Endodermal cell (in vitro differentiated cells): ENCODE measurements at places on chromosomes 1 and 21.

GRCh38 chr21:20998886-20999285 is 677 bp downstream of the NCAM2 start:
- DNase-seq = no peak

DNA sequence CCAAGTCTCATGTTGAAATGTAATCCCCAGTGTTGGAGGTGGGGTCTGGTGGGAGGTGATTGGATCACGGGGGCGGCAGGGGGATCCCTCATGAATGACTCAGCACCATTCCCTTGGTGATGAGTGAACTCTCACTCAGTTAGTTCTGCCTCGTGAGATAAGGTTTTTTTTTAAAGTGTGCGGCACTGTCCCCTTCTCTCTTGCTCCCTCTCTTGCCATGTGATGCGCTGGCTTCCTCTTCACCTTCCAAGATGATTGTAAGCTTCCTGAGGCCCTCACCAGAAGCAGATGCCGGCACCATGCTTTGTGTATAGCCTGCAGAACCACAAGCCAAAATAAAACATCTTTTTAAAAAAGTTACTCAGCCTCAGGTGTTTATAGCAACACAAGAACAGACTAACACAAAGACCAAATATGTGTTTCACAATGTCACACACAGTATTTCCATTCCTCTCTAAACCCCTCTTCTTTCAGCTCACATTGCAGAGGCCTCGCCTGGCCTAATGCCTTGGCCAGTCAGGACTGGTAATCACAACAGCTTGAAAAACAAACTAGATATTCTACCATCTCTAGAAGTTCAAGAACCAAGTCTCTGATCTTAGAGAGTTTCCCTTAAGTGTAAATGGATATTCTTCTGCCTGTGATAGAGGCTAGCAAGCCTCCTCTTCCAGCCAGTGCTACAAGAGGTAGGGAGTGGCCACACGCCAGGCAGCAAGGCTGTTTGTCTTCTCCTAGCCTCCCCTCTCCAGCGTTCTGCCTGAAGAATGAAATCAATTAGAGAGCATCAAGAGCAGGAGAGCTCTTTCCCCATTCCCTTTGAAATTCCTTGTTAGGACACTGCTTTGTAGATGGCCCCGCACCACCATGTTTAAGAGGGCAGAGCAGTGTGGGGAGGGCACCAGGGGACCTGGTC is 19.6 kb upstream of the RAP1A start:
- no peak for DNase-seq

GRCh38 chr1:224503161-224504118 is 68.8 kb upstream of the WDR26 start:
- peak; percentile 93 for DNase-seq

DNA sequence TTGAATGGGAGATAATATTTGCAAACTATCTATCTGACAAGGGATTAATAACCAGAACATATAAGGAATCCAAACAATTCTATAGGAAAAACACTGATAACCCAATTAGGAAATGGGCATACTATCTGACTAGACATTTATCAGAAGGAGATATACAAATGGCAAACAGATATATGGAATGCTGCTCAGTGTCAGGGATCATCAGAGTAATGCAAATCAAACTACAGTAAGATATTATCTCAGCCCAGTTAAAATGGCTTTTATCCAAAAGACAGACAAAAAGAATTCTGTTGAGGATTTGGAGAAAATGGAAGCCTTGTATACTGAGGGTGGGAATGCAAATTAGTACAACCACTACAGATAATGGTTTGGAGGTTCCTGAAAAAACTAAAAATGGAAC is 758.0 kb upstream of the B3GALT2 start:
- DNase-seq = no peak

DNA sequence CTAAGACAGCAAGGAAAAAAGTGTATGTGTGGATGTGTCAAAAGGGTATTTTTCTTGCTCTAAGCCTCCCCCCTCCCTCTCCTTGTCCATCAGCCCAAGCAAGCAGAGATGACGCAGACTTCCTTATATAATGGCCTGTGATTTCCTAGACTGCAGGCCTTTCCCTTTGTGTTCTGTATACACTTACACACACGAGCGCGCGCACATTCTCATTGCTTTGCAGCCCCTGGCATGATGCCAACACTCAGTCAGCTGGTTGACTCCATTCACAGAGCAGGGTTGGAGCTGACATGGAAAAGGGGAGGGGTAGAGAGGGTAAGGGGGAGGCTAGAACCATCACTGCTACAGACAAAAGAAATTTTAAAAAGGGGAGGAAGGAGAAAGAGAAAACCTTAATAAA is 41.8 kb downstream of the GATAD2B start:
- no peak for DNase-seq

DNA sequence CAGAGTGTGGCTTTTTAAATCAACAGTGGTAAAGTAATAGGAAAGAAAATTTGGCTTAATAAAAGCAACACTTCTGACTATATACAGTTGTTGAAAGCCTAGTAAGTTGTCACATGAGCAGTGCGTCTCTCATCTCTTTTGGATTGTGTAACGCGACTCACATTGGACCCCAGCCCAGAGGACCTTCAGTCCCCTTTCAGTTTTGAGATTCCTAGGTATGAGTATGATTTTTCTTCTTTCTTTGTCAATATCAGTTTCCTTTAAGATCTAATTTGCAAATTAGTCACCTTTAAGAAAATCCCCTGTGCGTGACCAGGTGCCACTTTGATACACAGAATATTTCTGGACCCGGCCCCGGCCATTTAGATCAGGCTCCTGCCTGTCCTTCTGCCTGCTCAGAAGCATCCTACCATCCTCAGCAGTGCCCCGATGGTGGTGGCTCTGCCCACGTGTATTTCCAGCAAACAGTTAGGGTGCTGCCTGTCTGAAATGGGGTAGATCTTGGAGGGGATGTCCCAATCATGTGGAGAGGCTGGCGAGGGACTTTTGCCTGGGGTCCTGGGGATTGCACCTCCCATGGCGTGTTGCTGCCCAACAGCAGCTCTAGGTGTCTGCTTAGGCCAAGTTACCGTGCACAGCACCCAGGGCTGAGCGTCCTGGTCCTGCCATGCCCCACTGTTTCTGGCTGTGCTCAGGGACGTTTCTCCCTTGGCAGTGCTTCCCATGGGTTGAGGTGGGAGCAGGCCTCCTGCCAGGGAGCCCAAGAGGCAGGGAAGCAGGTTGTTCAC is 21.1 kb downstream of the SNAP47 start:
- no peak for DNase-seq

GRCh38 chr1:214101828-214102227 is 114.1 kb downstream of the PROX1 start:
- DNase-seq = no peak

- no peak for DNase-seq
Observed at GRCh38 chr1:48695161-48695560, 81.5 kb downstream of the BEND5 start.

DNA sequence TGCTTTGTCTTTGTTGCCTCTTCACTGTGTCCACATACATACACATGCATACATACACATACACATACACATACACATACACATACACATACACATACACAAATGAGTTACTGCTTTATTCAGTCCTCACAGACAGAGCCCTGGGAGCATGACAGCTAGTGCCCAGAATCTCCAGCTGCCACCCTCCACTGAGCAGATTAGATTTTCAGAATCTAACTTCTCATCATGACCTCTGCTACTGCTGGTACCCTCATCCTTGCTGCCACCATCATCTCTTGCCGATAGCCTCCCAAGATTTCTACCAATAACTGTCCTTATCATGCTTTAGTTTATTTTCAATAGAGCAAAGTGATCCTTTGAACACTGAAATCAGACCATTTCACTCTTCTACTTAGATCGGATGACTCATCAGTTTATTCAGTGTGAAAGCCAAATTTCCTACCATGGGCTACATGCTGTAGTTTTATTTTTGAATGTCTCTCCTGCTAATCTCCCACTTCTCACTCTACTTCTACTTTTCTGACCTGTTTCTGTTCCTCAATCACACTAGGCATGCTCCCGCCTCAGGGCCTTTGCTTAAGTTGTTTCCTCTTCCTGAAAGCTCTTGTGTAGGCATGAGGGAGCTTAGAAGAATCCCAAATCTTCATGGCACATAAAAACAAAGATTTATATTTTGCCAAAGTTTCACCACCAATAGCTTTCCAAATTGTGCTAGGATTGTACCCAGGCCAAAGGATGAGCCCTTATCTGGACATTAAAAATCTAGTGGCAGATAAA is 43.0 kb downstream of the ATP6V1G3 start:
- DNase-seq = no peak

GRCh38 chr1:87683196-87683956 is 354.7 kb downstream of the LMO4 start:
- no peak for DNase-seq

DNA sequence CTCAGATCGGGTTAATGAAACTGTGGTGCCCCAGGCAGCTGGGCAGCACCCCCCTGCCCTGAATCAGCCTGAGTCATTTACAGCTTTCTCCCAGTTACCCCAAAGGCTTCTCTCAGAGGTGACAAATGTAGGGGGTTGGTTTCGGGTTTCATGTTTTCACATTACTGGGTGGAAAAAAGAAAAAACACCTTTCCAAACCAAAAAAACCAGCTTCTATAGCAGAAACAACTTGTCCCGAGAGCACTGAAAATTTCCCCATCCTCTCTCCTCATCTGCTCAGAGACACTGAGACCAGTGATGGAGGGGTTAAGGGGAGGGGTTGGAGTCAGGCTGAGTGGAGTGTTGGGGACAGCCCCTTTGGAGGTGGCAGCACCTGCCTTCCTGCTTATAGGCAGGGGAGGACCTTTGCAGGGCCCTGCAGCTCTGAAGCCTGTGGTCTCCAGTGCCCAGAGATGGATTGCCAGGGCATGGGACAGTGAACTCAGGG is 15.6 kb downstream of the UTP11 start:
- peak; percentile 77 for DNase-seq

GRCh38 chr21:32548978-32549377 is 36.3 kb downstream of the TCP10L start:
- no peak for DNase-seq

DNA sequence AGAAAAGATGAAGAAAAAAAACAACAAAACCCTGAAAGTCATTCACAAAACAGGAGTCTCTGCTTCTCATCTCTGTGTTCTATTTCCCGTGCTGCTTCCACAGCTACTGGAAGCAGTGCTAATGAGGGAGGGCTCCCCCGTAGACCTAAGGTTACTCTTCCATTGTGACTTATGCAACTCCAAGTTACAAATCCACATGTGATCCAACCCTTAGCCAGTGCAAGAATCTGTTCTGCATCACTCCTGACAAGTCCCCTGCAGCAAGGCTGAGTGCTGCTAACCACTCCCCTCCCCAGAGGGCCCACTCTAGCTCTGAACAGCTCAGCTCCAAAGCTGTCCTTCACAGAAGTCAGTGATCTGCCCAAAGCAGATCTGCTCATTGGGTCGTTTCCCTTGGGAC is 10.3 kb downstream of the DNALI1 start:
- DNase-seq = no peak

DNA sequence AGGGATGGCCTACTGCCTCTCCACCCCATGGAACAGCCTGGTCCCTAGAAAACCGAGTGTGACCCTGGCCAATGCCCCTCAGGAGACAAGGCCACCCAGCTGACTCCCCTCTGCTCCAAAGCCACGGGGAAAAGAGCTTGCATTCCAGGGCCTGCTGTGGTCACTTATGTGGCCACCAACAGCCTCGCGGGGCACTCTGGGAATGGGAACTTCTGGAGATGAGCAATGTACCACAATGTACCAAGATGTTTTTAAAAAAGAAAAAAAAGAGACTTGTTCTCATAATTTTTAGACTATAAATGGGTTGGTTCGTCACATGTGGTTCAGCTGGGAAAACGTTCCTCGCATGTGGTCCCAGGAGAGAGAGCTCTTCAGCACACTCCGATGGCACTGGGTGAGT is 62.8 kb downstream of the SLC66A1 start:
- DNase-seq = no peak

- DNase-seq = peak; percentile 73
Observed at GRCh38 chr1:217911908-217912307, 280.8 kb downstream of the SPATA17 start.

DNA sequence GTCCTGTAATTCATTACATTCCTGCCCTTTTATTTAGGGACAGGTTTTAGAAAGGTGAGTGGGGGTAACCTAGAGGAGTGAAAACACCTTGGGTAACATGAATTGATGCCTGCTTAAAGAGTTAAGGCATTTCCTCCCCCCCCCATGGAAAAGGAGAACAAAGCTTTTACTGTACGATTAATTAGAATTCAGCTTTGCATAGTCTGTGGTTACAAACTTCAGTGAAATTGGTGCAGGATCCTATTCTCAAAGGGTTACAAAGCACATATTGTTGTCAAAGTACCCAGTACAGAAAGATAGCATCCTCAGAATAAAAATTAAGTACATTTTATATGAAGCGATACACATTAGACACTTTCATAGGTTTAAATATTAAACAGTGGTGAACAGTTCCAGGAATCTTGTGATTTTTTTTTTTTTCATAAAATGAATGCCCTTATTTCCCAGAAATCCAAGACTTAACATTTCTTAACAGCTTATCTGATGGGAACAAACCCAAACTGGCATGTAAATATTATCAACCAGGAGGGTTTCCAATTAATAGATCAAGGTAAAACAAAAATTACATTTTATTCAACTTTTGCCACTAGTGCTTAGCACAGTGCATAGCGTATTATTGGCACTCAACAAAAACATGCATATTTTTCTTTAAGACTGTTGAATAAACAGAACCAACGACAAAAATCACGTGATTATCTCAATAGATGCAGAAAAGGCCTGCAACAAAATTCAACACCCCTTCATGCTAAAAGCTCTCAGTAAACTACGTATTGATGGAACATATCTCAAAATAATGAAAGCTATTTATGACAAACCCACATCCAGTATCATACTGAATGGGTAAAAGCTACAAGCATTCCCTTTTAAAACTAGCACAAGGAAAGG is 172.7 kb downstream of the PDE4B start:
- no peak for DNase-seq

DNA sequence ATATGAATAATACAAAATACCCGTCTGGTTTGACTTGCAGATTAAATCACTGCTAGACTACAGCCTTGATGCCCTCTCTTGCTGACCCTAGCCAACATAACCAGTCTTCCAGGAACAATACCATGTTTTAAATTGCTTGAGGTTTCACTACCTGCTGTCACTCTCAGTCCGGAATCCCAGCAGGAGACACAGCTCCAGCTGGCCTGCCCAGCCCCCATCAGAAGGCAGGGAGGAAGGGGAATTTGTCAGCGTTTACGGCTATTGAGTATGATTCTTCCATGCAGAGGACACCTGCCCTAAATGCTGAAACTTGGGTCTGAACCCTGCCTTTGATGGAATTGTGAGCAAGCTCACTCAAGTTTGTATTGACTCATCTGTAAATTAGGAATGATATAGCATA is 33.0 kb downstream of the ZNF496 start:
- no peak for DNase-seq

DNA sequence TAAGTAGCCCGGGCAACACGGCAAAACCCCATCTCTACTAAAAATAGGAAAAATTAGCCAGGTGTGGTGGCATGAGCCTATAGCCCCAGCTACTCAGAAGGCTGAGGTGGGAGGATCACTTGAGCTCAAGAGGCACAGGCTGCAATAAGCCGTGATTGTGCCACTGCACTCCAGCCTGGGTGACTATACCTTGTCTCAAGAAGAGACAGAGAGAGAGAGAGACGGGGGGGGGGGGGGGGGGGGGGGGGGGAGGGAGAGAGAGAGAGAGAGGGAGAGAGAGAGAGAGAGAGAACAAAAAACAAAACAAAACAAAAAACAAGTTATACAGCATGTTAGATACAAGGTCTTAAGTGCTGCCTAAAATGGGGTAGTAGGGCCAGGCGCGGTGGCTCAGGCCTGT is 77.8 kb upstream of the ZNF281 start:
- no peak for DNase-seq
